G401 (cell line): ENCODE measurements at places on chromosomes 2 and 18. TPM values are rescaled to one million over a fixed set of nuclear protein-coding genes. Genes with fewer than 3 reads are reported as not detected.

Gene ICA1L
- total RNA-seq: 9.2 and 15.5 TPM in 2 replicates

Gene NPPC
- total RNA-seq: 1.6 and 2.6 TPM in 2 replicates

Gene PROKR1
- not detected in 2 replicates for total RNA-seq

Gene PDE6D
- total RNA-seq: 54.4 and 68.2 TPM in 2 replicates

Gene SFTPB
- not detected in 2 replicates for total RNA-seq

Gene CGREF1
- 1.3 and 11.3 TPM in 2 replicates for total RNA-seq

Gene STPG4
- total RNA-seq: not detected in 2 replicates

Gene CCDC102B
- total RNA-seq: 1.0 TPM in 1 of 2 replicates, not detected in the other

Gene ABCG5
- not detected in 2 replicates for total RNA-seq
